ENCODE measurements at places on chromosomes 4 and X. TPM values are rescaled to one million over a fixed set of nuclear protein-coding genes. Genes with fewer than 3 reads are reported as not detected.

GRCh38 chr4:83536362-83537272 is 709 bp downstream of the GPAT3 start:
- no peaks in the 10 kb centered on the region for H3K27me3 ChIP-seq
- H3K4me3 ChIP-seq, result peak overlapping the region; percentile 71
- peak overlapping the region; percentile 90 for H3K27ac ChIP-seq
- no peaks in the 10 kb centered on the region for H3K36me3 ChIP-seq
- DNase-seq, result peak; percentile 14

- H3K27ac ChIP-seq, result no peak overlapping the region
- no peaks in the 10 kb centered on the region for H3K36me3 ChIP-seq
- DNase-seq, result no peak
- H3K27me3 ChIP-seq, result no peaks in the 10 kb centered on the region
- no peaks in the 10 kb centered on the region for H3K4me1 ChIP-seq
Measured at GRCh38 chr4:9997886-9998285, 23.4 kb downstream of the SLC2A9 start.

DNA sequence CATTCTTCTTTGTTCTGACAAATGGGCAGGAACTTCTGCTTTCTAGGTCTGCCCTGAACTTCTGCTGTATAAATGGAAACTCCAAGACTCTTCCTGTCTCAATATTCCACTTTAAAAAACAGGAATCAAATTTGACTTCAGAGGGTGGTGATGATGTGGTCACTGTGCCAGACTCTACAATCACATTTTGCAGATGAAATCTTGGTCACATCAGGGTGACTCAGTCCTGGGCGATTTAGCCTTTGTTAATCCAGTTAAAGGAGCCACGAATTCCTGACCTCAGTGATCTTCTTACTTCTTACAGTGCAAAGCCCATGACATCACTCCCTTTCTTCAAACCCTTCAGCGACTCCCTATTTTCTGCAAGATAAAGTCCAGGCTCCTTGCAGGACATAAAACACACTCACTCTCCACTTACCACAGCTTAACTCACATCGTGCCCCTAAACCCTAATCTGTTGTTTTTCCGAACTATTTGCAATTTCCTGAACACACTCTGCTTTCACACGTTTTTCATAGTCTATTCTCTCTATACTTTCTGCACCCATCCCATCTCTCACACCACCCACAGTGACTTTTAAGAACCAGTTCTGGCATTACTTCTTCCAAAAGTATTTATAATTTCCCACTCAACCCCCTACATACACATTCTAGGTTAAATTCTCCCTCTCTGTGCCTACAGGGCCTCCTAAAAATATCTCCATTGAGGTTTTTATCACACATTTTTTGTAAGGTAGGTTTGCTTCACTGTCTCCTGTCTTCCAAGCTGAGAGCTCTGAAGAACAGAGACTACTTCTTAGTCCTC is 11.1 kb downstream of the GASK1B start:
- peak overlapping the region; percentile 53 for H3K27ac ChIP-seq
- H3K27me3 ChIP-seq, result no peaks in the 10 kb centered on the region
- H3K4me1 ChIP-seq, result peaks cover 17% of the 10 kb centered on the region

- H3K27me3 ChIP-seq, result no peaks in the 10 kb centered on the region
- no peaks in the 10 kb centered on the region for H3K4me1 ChIP-seq
- no peak for DNase-seq
- H3K27ac ChIP-seq, result no peak overlapping the region
- no peaks in the 10 kb centered on the region for H3K36me3 ChIP-seq
Measured at GRCh38 chr4:113884655-113885054, 94.8 kb downstream of the ARSJ start.

DNA sequence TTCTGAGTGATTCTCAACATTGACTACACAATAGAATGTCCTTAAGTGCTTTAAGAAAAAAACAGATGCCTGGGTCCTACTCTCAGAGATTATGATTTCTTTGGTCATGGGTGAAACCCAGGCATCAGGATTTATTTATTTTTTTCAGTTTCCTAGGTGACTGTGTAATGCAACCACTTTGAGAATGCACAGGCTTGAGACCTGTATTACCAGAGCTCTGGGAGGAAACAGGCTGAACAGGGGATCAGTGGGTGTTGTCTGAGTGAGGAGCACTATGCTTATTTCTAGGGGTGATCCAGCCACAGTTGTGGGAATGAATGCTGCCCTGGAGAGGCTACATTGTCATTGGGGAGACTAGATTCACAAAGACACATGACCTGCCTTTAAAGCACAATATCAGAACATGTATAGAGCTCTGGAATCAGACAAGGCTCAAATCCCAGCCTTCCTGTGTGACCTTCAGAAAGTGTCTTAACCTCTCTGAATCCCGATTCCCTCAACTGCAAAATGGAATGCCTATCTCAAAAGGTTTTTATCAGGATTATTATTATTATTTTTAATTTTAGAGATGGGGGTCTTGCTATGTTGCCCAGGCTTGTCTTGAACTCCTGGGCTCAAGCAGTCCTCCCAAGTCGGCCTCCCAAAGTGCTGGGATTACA is 61.6 kb upstream of the PRPS1 start:
- H3K27ac ChIP-seq, result no peak overlapping the region
- no peaks in the 10 kb centered on the region for H3K4me1 ChIP-seq
- no peaks in the 10 kb centered on the region for H3K36me3 ChIP-seq
- no peaks in the 10 kb centered on the region for H3K27me3 ChIP-seq

MAGEE2 gene
- total RNA-seq, result not detected

Measured in transverse colon (tissue), 4 donors.